Fibroblast of lung (primary cell): ENCODE measurements at places on chromosomes 5 and 9. TPM values are rescaled to one million over a fixed set of nuclear protein-coding genes. Genes with fewer than 3 reads are reported as not detected.

Gene DOCK8
- under 0.01 TPM in 2 replicates for total RNA-seq

- no peaks in the 10 kb centered on the region for H3K4me1 ChIP-seq
- no peak for DNase-seq
- H3K4me3 ChIP-seq, result no peak overlapping the region
- no peaks in the 10 kb centered on the region for H3K36me3 ChIP-seq
Measured at GRCh38 chr9:37635808-37636207, 14.9 kb upstream of the FRMPD1 start.

DNA sequence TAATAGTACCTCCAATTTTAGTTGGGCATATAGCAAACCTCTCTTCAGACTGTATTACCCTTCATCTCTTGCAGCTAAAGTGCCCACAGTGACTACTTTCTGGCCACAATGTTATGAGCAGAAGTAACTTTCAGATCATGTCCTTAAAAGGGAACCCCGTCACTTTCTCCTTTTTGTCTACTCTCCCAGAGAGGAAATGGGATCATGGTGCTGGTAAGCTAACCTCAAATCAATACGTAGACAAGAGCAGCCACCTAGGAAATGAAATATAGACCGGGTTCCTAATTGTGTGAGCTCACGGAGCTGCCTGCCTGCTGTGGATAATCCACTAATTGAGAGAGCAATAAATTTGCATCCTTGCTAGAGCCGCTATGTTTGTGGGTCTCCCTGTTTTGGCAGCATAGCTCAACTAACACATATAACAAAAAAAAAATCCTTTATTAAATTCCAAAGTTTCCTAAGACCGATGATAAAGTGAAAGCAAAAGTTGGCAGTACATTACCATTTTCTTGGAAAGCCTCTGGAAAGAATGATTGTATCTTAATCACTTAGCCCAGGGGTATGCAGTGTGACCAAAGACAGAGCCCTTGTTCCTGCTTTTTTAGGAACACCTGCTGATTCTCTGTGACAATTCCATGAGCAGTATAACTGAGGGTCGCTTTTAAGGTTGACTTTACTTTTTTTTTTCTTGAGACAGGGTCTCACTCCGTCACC, 5.6 kb upstream of the IL7R start:
- H3K27me3 ChIP-seq, result no peaks in the 10 kb centered on the region
- peak overlapping the region; percentile 51 for H3K4me3 ChIP-seq
- H3K36me3 ChIP-seq, result no peaks in the 10 kb centered on the region
- peak; percentile 46 for DNase-seq

Gene ARSI
- 5.9 and 8.5 TPM in 2 replicates for total RNA-seq

- no peaks in the 10 kb centered on the region for H3K36me3 ChIP-seq
- H3K4me3 ChIP-seq, result no peak overlapping the region
- no peaks in the 10 kb centered on the region for H3K27me3 ChIP-seq
- H3K4me1 ChIP-seq, result no peaks in the 10 kb centered on the region
Measured at GRCh38 chr9:73684601-73685000, 532.9 kb downstream of the ANXA1 start.

Gene PCDHB8
- total RNA-seq, result 0.26 and 1.3 TPM in 2 replicates

Gene RORB
- total RNA-seq, result 2.1 and 4.3 TPM in 2 replicates

GRCh38 chr9:86705490-86705889, 241.8 kb downstream of the GAS1 start:
- H3K4me1 ChIP-seq, result no peaks in the 10 kb centered on the region
- DNase-seq, result no peak
- H3K27ac ChIP-seq, result no peak overlapping the region
- H3K4me3 ChIP-seq, result no peak overlapping the region
- H3K27me3 ChIP-seq, result no peaks in the 10 kb centered on the region

Gene ARID3C
- total RNA-seq, result under 0.01 and 0.17 TPM in 2 replicates

Gene GABRG2
- total RNA-seq, result under 0.01 TPM in 1 of 2 replicates, not detected in the other

GRCh38 chr9:28301281-28301680, 728.0 kb upstream of the C9orf72 start:
- no peaks in the 10 kb centered on the region for H3K27me3 ChIP-seq
- H3K4me3 ChIP-seq, result no peak overlapping the region
- no peaks in the 10 kb centered on the region for H3K4me1 ChIP-seq
- H3K36me3 ChIP-seq, result no peaks in the 10 kb centered on the region

DNA sequence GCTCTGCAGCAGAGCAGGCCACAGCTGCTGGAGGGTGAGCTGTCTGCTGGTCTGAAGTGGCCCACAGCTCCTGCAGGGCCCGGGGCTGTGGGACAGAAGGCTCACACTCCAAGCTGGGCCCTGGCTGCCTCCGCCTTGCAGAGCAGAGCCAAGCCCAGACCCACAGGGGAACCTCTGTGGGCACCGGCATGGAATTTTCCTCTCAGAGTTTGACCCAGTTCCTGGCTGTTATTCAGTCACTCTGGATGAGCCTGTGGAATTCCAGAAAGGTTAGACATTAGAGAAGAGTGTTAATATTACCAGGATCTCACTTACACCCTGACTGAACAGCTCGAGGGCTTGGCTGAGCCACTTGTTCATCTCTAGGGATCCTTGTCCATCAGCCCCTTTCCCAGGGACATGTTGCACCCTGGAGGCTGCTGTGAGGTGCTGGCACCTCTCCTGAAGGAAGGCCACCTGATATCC, 17.5 kb downstream of the IL9 start:
- H3K4me3 ChIP-seq, result no peak overlapping the region
- DNase-seq, result no peak
- H3K36me3 ChIP-seq, result no peaks in the 10 kb centered on the region

- H3K27me3 ChIP-seq, result no peaks in the 10 kb centered on the region
- H3K4me3 ChIP-seq, result no peak overlapping the region
- DNase-seq, result no peak
Measured at GRCh38 chr9:98045234-98046179, 11.0 kb upstream of the NANS start.

Gene ANKRD18B
- under 0.01 and 0.17 TPM in 2 replicates for total RNA-seq

GRCh38 chr5:54063817-54064216, 246.6 kb downstream of the ARL15 start:
- H3K27me3 ChIP-seq, result no peaks in the 10 kb centered on the region
- no peak overlapping the region for H3K4me3 ChIP-seq

GRCh38 chr5:17151686-17152085, 65.7 kb upstream of the BASP1 start:
- peak; percentile 56 for DNase-seq
- H3K27ac ChIP-seq, result no peak overlapping the region
- H3K4me1 ChIP-seq, result peaks cover 2% of the 10 kb centered on the region
- H3K27me3 ChIP-seq, result no peaks in the 10 kb centered on the region

Gene BSPRY
- total RNA-seq, result not detected in 2 replicates

Gene WNK2
- under 0.01 TPM in 1 of 2 replicates, not detected in the other for total RNA-seq

Gene RLN1
- not detected in 2 replicates for total RNA-seq

DNA sequence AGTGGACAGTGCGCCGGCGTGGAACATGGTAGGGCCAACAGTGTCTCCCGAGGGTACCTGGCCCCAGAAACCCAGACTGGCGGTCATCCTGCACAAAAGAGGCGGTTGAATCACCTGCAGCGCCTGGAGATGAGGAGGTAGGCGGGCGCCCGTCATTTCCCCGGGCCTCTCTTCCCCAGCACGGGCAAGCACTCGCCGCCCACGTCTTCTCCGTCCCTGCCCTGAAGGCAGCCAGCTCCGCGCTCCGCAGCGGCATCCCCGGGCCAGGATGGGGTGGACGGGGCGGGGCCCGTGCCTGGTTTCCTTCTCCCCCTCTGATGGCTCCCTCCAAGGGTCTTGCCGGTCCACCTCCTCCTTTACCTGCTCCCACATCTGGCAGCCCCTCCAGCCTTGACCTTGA, 27.1 kb upstream of the N4BP3 start:
- DNase-seq, result no peak
- no peak overlapping the region for H3K27ac ChIP-seq
- H3K36me3 ChIP-seq, result no peaks in the 10 kb centered on the region
- no peaks in the 10 kb centered on the region for H3K4me1 ChIP-seq
- peaks cover 3% of the 10 kb centered on the region for H3K27me3 ChIP-seq

DNA sequence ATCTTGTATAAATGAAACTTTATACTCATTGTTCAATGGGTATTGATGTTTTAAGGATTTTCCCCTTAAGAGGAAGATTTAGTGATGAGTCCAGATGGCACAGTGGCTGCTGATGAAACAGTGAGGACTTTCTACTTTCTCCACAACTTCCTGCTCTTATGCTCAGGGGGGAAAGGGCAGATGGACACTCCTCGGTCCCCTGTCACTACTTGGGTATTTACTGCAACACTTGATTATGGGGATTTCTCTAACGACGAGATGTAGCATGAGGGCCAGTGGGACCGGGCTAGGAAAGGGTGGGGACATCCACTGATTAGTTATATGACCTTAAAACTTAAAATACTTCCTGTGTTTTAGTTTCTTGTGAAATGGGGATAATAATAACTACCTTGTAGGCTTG, 146.1 kb upstream of the HMHB1 start:
- no peaks in the 10 kb centered on the region for H3K27me3 ChIP-seq
- H3K4me1 ChIP-seq, result no peaks in the 10 kb centered on the region
- no peak overlapping the region for H3K27ac ChIP-seq
- H3K4me3 ChIP-seq, result no peak overlapping the region
- no peaks in the 10 kb centered on the region for H3K36me3 ChIP-seq
- DNase-seq, result no peak

GRCh38 chr5:142870532-142871362, 100.6 kb downstream of the ARHGAP26 start:
- no peaks in the 10 kb centered on the region for H3K4me1 ChIP-seq
- no peak for DNase-seq
- H3K4me3 ChIP-seq, result no peak overlapping the region
- no peak overlapping the region for H3K27ac ChIP-seq

DNA sequence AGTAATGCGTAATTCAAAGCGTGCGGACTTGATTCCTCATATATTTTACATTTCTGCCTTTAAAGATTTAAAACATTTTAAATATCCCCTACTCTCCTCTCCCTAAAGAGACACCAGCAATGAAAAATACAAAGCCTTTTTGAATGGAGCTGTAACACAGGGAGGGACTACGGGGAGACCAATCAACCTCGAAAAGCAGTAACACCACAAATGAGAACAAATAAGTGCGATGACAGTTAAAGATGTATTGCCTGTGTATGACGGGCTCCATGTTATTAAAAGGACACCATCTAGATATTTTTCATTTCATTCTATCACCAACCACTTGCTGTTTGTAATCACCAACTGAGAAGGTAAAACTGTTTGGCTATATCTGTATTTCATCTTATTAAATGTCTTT, 230.3 kb upstream of the TBCA start:
- H3K4me1 ChIP-seq, result peaks cover 6% of the 10 kb centered on the region
- no peak for DNase-seq
- H3K27ac ChIP-seq, result no peak overlapping the region
- H3K4me3 ChIP-seq, result no peak overlapping the region
- no peaks in the 10 kb centered on the region for H3K36me3 ChIP-seq
- no peaks in the 10 kb centered on the region for H3K27me3 ChIP-seq

Gene LAMC3
- total RNA-seq, result under 0.01 and 0.17 TPM in 2 replicates

DNA sequence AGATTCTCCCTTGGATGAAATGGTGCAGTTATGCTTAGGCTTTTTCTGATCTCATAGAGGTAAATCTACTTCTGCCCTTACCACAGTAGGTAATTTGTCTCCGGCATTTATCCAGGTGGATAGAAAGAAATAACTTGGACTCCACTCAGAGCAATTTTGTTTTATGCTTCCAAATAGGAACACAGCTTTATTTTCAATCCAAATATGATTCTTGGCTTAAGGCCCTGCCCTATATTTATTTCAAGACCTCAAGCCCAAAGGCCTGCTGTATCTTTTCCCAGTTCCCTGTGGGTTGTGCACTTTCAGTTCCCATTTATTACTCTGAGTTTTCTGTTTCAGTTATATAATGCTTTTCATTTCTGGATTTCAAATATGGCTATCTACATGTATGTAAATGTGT, 274.2 kb upstream of the SMC2 start:
- DNase-seq, result no peak
- H3K27ac ChIP-seq, result no peak overlapping the region
- no peaks in the 10 kb centered on the region for H3K36me3 ChIP-seq

Gene RGS7BP
- under 0.01 and 0.51 TPM in 2 replicates for total RNA-seq

DNA sequence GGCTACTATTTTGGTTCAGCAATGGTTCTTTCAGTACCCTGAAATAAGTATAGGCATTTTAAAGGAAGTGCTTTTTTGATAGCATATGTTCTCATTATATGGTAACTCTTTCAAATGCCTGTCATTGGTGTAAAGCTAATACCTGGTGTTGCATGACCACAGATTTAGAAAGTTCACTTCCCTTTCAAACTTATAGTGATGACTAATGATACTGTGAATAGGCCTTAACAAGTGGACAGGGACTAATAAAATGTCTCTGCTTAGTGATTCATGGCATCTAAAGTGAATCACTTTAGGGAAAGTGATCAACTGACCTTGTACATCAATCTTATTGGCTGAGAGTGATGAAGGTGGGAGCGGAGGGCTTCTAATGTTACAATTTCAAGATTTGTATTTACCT, 21.6 kb downstream of the MRPL22 start:
- no peaks in the 10 kb centered on the region for H3K4me1 ChIP-seq
- DNase-seq, result no peak
- H3K27me3 ChIP-seq, result no peaks in the 10 kb centered on the region
- H3K4me3 ChIP-seq, result no peak overlapping the region
- no peak overlapping the region for H3K27ac ChIP-seq

DNA sequence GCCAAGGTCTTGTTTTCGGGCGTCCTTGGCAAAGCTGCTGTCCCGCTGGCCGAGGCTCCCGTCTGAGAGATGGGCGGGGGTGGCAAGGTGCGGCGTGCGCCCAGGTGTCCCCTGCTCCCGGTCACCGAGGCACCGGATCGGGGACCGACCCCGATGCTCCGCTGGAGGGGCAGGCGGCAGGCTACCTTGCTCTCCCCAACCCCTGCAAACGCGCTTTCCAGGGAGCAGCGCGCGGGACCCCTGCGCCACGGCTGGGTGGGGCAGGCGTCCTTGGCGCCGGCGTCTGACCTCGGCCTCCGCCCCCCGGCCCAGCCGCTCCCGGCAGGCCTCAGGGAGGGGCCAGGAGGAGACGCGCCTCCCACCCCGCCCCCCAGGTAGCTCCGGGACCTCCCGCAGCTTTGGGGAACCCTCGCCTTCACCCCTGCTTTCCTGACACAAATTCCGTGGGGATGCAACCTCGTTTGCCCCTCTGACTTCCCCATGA, 551 bp downstream of the N4BP3 start:
- no peak overlapping the region for H3K4me3 ChIP-seq
- H3K27ac ChIP-seq, result no peak overlapping the region
- H3K27me3 ChIP-seq, result peaks cover 37% of the 10 kb centered on the region

Gene IRX4
- not detected in 2 replicates for total RNA-seq

- H3K27me3 ChIP-seq, result no peaks in the 10 kb centered on the region
- no peaks in the 10 kb centered on the region for H3K36me3 ChIP-seq
- H3K4me3 ChIP-seq, result no peak overlapping the region
- no peak for DNase-seq
- H3K27ac ChIP-seq, result no peak overlapping the region
Measured at GRCh38 chr5:61308712-61309111, 23.3 kb upstream of the ZSWIM6 start.

GRCh38 chr5:5634817-5635216, 212.3 kb downstream of the ICE1 start:
- no peaks in the 10 kb centered on the region for H3K36me3 ChIP-seq
- no peaks in the 10 kb centered on the region for H3K4me1 ChIP-seq
- H3K4me3 ChIP-seq, result no peak overlapping the region

Gene WDR70
- total RNA-seq, result 34.0 and 37.5 TPM in 2 replicates

Gene TLR4
- total RNA-seq, result 2.6 and 3.1 TPM in 2 replicates
